Right atrium auricular region (tissue), 2 donors: ENCODE measurements at places on chromosomes 2 and 18.

GRCh38 chr2:16614314-16614860 lies 51.2 kb downstream of the CYRIA start:
- no peak for DNase-seq

DNA sequence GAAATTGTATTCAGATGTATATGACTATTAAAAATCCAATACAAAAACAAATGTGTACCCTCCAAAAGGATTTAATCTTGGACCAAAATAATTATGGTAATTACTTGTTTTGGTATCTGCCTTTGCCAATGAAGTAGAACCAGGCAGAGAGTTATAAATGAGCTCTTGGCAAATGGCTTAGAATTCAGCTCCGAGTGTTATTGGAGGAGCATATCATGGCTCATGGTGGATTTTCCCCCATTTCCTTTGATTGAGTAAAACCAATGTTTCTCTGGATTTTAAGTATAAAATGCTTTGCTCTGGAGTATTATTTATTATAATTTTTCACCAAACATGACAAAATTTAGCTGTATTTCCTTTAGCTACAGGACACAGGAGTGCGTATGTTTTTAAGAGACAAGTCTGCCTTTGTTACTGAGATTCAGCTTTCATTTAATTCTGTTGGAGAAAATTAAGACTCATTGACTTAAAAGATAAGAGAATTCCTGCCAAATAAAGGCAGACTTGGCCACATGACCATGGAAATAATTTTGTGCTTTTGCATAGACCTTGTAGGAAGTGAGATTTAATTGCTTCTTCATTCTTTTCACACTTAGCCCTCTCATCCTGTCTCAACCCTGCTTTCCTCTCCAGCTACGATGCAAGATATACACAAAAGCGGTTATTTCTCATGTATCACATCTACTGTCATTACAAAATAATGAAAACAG lies 281.0 kb upstream of the SOX11 start:
- DNase-seq: no peak

DNA sequence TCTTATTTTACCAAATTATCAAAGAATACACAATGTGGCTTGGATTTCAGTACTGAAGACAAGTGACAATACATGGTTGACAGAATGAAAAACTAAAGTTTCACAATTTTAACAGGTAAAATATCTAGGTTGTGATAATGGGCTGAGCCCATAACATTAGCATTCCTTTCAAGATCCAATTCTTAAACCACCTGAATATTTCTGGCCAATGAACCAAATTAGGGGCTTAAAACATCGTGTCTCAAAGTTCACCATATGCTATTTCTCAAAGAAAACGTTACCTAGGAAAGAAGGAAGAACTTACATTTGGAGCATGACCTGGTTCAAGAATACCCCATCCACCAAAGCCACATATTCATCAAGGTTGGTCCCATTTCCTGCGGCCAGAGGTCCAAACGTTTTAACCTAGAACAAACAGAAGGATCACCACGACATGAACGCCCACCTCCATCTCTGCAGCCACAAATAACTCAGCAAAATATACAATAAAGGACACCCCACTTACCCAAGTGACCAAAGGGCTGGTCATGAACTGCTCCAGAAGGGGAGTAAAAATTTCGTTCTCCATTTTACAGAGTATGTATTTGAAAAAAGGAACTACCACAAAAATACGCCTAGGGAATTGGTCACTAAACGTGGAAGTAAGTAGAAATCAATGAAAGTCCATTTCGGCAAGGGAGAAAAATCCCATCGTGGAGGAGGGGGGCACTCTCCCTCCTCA lies 984 bp downstream of the CCDC88A start:
- DNase-seq: no peak

GRCh38 chr2:159445307-159445706 lies 158.8 kb upstream of the WDSUB1 start:
- DNase-seq: no peak
